Urinary bladder (tissue), 4 donors: ENCODE measurements at places on chromosomes 7 and 10. TPM values are rescaled to one million over a fixed set of nuclear protein-coding genes. Genes with fewer than 3 reads are reported as not detected.

KMT2C gene
- total RNA-seq: 105 TPM

C7orf57 gene
- 0.21 TPM for total RNA-seq

GRCh38 chr7:78218051-78218450 lies 419.5 kb downstream of the PHTF2 start:
- no peak for DNase-seq

TMEM26 gene
- total RNA-seq: 11.7 TPM

GRCh38 chr10:24894309-24894708 lies 58.1 kb downstream of the PRTFDC1 start:
- DNase-seq: no peak

DNA sequence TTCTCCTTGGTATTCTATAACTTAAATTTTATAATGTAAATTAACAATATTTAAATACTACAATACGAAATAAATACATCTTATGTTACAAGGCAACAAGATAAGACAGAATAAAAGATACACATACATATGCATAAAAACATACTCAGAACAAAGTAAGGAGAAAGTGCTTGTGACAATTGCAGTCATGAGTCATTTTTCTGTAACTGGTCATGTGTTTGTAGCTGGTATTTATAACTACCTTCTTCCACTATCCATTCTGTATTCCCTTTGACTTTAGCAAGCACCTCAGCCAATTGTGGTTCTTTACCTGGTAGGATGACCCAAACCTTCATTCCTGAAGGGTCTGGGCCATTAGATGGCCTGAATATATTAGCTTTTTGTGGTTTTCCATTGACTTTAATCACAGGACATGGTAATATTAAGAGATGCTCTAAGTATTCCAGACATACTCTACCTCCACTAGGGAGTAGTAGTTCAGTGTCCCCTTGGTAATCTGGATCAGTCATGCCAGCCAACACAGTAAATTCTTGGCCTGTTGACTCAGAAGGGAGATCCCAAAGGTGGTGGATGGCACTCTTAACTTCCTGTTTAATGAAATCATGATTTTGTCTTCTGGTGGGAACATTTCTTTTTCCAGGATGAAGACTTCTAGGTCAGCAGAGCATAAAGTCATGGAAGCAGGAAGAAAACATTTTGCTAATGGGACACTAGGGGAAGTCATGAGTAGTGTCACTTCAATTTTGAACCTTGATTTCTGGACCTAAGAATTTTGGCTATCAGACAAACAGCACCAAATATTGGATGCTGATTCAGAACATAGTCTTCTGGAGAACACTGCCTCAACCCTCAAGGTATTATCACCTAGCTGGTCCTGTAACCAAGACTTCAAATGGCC lies 733.7 kb upstream of the IGFBP3 start:
- no peak for DNase-seq

DNA sequence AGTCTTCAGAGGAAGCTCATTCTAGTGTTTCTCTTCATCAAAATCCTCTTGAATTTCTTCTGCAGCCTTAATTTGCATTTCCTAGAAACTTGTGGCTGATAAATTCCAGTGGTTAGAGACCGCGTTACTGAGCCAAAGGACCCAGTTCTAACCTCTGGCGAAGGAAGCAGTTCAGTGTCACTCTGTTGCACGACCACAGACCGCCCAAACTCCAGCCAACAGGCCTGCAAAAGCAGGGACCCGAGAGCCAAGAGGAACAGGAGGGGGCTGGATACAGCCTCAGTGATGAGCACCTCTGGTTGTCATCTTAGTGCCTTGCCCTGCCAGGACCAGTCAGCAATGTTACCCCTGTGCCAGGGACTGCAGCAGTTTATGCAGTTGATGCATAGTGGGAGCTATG lies 70.0 kb downstream of the AFAP1L2 start:
- DNase-seq: no peak

DNA sequence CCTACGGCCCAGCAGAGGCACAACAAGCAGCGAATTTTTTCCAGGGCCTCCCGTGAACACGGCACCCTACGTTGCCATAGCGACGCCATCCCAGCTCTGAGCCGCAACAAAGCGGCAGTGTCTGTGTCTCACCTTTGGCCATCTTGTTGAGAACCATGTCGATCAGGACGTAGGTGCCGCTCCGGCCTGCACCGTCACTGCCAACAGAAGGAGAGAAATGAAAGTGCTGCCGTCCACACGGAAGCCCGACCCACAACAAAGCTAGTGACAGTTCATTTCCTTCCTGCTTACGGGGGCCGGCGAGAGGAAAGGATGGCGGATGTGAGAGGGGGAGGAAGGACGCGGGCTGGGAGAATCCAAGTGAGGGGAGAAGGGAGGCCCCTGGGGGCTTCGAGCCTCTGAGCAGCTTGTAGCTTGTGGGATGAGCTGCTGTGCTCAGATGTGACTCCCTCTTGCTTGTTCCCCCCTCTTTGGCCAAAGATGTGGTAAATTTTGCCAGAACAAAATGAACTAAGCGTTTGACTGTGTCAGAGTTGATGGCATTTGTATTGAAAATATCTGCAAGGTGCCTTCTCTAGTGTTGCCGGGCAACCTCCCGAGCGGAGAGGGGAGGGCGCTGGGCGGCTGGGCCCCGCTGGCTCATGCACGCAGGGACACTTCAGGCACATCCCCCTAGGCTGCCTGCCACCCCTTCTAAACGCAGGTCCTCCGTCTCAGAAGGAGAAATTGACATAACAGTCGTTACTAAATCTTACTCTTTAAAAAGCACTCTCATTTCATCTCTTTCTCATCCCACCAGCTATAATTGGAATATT lies 232.2 kb downstream of the DNAJB6 start:
- peak; percentile 64 for DNase-seq

CTAGE8 gene
- 0.79 TPM for total RNA-seq

GRCh38 chr10:664301-664700 lies 25.2 kb downstream of the DIP2C start:
- DNase-seq: no peak

DNA sequence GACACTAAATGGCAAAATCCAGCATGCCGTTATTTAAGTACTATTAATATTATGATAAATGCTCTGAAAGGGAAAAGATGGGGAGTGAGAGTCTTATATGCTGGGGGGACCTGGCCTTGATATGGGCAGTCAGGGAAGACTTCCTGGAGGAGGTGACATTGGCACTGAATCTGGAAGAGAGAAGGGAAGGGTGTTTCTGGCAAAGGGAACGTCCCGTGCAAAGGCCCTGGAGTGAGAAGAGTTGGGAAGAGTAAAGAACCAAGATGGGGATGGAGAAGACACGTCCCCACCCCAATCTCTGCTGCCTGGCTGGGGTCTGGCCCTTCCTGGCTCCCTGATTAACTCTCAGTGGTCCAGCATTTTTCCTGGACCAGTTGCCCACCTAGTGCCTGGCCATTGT lies 5.0 kb upstream of the GRIFIN start:
- no peak for DNase-seq

DNA sequence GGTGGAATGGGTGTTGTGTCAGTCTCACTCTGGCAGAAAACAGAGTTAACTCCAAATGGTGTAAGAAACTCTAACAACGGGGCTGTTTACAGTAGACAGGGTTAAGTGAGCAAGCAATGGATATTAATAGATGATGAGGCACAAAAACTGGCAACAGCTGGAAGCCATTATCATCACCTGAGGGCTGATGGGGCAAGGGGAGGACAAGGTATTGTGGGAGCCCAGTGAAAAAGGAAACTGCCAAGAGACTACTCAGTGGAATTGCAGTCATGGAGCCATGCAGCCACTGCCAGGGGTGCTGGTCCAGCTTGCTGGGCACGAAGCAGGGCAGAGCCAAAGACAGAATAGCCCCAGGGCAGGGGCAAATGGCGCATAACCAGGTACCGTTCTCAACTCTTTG lies 260.7 kb downstream of the BICC1 start:
- no peak for DNase-seq

DNA sequence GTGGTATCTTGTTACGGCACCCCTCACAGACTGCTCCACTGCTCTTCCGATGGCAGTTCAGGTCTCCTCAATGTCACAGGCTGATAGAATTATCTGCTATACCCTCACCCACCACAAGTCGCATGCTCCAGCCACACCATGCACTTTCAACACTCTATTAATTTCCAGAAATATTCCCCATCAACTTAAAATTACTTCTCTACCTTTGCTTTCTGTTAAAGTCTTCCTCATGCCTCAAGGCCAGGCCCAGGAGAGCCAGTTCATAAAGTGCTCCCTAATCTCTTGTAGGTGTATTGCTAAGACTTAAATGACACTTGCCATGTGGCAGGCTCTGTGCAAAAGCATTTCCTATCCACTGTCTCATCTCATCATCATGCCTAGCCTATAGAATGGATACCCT lies 105.9 kb upstream of the ARID5B start:
- DNase-seq: no peak

GRCh38 chr10:4093438-4093837 lies 308.4 kb upstream of the KLF6 start:
- no peak for DNase-seq
